ENCODE measurements at places on chromosomes 4 and X. TPM values are rescaled to one million over a fixed set of nuclear protein-coding genes. Genes with fewer than 3 reads are reported as not detected.

Gene ZNF185
- total RNA-seq: 0.53 TPM

Gene RHOXF1
- total RNA-seq: not detected

Gene RASL11B
- not detected for total RNA-seq

Gene PNMA3
- total RNA-seq: 0.47 TPM

GRCh38 chr4:121838136-121838535, 14.5 kb upstream of the CCNA2 start:
- DNase-seq: no peak

- no peak for DNase-seq
Measured at GRCh38 chr4:81828991-81829390, 357.3 kb upstream of the RASGEF1B start.
